ENCODE measurements at places on chromosomes 2 and 18.

- DNase-seq, result no peak
Observed at GRCh38 chr18:51157215-51157614, 40.3 kb downstream of the MEX3C start.

DNA sequence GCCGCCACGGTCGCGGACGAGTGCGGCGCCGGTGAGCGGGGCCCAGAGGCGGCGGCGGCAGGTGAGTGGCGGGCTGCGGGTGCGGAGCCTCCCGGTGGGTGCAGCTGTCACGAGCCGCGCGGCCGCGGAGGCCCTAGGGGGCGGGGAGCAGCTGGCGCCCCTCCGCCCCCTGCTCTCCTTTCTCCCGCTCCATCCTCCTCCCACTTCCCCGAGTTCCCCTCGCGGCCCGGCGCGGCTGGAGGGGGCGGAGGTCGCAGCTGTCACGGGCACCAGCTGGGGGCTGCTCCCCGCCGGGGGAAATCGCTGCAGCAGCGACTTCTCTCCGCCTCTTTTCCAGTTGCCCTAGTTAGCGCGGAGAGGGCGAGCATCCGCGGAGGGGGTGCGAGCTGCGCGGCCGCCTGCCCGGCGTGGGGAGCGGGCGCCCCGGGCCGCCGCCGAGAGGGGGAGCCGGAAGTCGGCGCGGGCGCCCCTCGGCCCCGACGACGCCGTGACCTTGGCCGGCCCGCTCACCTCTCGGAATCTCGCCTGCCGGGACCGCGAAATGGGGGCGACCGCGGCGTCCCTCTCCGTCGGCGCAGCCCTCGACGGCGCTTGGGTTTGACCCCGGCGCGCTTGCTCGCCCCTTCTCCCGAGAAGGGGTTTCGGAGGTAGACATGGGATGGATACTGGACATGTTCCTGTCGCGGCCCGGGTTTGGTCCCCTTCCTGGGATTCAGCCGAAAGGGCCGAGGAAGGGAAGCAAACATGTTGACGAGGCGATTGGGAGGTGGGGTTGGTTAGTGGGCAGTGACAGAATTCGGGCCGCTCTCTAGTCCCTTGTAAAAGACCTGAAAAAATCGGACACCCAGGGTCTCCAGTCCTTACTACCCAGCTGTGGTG lies 727 bp downstream of the NCOA1 start:
- DNase-seq, result peak; percentile 75

DNA sequence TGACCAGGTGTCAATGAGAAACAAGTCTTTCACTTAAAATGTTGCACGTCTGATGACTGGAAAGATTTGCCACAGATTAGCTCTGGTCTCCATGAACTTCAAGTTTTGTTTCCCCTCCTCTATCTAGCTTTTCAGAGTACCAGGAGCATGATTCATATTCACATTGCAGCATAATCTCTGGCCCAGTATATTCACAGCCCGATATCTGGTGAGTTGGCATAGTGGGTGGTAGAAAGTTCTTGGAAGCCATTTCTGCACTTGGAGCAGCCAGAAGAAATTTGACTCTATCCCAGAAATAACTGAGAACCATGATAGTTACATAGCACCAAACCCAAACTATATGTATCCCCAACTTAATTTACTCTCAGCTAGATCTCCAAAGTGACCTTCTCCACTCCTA lies 503.9 kb downstream of the PID1 start:
- DNase-seq, result no peak

GRCh38 chr2:127047054-127047453 lies 59.9 kb downstream of the BIN1 start:
- DNase-seq, result no peak

DNA sequence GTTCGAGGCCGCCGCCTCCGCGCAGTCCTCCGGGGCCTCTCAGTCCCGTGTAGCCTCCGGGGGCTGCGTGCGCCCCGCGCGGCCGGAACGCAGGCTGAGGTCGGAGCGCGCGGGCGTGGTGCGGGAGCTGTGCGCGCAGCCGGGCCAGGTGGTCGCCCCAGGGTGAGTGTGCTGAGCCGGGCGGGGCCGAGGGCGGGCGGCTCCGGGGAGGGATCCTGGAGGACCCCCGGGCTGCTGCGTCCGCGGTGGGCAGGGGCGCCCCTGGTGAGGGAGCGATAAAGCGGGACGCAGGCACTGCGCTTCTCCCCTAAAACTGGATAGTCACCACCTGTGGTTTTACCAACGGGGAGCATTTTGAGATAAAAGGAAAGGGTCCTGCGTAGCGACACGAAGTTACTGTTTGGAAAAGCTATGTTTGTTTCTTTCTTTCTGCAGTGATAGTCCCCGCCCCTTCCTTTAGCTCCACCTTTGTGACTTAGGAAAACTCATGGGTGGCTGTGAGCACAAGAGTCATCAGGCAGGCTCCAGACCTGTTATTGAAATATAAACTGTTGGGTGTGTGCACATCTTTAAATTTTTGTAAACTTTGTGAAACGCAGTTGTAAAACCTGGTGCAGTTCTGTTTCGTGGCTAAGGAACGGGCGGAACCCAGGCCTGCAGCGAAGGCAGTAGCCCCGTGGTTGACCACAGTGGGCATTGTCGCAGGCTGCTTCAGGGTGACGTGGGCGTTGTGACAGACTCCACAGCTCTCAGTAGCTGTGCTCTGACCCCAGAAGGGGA lies 687 bp downstream of the CTDP1 start:
- DNase-seq, result peak; percentile 59

DNA sequence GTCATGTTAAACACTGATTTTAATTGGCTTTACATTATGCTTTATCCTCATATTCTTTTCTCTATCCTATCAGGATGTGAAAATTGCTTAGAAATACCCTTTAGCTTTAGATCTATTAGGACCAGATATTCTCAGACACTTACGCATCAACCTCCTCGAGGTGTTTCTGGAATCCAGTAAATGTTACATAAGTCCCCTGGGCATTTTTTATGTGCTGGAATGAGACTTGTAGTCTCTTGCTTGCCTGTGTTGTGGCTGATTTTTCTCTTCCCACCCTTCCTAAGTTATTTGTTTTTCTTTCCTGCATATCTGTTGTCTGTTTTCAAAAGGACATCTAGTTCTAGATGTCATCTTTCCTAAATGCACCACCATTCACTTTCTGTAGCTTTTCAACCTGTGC lies 197.1 kb downstream of the CCDC85A start:
- DNase-seq, result no peak

DNA sequence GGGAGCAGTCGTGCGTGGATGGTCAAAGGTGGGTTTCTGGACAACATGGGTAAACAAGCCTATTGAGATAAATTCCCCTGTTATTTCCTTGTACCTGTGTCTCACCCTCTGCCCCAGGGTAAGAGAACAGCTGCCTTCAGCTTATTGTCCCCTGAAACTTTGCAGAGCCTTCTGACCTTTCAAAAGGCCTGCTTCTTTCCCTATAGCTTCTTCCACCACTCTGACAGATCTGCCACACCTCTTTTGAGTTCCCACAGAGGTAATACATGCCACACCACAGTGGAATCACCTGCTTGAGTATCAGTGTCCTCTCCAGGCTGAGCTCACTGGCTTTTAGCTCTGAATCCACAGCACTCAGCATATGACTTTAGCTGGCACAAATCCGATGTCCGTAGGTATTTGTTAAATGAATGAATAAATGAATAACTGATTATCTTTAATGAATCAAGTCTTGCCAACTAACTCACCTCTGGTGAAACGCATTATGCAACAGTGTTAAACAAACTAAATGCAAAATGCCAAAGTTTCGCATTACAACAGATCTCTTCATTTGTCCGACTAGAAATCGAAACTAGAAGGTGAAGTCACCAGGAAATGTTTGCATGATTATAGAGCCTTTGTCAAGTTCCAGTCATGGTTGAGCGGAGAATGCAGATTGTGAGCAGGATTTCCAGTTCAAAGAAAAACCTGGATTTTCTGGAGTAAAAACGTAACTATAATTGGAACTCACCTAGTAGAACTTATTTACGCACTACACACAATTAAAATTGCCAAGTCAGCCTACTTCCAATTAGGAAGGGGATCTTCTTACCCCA lies 16.4 kb downstream of the DYNAP start:
- no peak for DNase-seq

- no peak for DNase-seq
Observed at GRCh38 chr2:241767464-241768250, 9.0 kb upstream of the GAL3ST2 start.

DNA sequence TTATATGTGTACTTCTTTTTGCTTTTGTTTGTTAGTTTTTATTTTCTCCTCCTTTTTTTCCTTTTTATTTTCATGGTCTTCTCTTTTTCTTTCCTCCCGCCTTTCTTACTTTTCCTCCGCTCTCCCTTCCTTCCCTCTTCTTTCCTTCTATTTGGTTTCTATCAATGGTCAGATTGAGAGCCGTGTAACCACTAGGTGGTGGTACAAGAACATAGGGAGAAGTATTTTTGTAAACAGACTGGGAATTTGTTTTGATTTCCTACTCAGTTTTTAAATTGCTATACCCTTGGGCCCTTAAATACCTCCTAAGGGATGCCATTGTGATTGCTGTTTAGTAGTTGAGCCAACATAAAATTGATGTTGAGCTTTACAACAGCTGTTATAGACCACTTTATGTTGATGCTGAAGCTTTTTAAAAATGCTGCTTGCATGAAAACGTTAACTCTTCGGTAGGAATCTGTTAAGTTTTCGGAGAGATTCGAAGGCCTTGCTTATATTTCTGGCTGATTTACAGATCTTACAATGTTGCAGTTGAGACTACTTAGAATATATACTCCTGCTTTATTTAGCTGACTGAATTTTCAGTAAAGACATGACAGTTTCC lies 124.2 kb downstream of the UBE2E3 start:
- DNase-seq, result no peak

DNA sequence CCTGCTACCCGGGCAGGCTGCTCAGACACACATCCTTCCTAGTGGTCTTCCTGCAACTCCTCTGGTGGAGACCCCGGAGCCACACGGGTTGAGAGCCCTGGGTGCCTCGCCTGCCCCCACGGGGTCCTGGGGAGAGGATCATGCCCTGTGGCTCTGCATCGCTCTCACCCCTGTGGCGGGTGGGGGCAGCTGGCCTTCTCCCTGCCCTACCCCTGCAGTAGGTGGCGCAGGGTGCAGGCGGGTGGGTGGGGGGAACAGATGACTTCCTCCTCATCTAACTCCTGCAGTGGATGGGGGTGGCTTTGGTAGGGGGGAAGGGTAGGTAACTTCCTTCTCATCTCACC lies 38.5 kb downstream of the TSHZ1 start:
- no peak for DNase-seq

DNA sequence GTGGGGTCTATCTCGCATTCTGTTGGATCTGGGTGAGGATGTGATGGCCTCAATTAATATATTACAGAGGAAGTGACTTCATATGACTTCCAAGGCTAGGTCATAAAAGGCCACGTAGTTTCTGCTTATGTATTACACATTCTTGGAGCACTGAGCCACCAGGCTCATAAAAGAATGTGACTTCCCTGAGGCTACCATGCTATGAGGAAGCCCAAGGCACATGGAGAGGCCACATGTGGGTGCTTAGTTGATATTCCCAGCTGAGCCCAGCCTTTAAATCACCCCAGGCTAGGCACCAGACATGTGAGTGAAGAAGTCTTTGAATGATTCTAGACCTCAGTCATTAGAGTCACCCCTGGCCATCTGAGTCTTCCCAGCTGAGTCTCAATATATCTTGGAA lies 13.3 kb upstream of the REEP1 start:
- DNase-seq, result no peak

- DNase-seq, result peak; percentile 49
Observed at GRCh38 chr2:218217360-218218267, 625 bp downstream of the ARPC2 start.

DNA sequence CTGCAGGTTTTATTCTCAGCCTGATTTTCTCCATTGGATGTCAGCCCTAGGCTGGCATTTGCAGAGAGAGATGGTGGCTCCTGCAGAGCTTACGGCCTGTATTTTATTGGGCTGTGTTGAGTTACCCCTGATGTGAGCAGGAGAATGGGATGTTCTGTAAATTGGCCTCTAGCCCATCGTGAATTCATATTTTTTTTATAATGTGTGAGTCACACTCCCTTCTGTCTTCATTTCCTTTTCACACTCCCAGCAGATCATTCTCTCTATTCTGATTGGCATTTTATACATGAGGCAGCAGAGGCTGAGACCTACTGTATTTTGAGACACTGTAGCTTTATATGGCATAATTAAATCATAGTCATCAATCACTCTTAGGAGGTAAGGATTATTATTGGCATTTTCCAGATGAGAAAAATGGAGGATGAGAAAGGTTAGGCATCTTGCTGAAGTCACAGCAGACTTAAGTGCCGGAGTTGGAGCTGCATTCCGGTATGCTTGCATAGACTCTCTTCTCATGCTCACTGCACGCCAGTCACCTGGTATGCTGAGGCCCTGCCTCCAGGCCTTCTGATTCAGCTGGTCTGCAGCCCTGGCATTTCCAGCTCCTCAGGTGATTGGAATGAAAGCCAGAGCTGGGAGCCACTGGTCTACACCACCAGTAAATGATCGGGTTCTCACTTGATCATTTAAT lies 142.4 kb downstream of the NEDD4L start:
- DNase-seq, result no peak

- DNase-seq, result peak; percentile 14
Observed at GRCh38 chr18:49907346-49907929, 94.1 kb upstream of the ACAA2 start.

- DNase-seq, result no peak
Observed at GRCh38 chr2:146024212-146024743, 1504.4 kb upstream of the ZEB2 start.

GRCh38 chr2:25639131-25639530 lies 34.2 kb downstream of the DTNB start:
- no peak for DNase-seq

DNA sequence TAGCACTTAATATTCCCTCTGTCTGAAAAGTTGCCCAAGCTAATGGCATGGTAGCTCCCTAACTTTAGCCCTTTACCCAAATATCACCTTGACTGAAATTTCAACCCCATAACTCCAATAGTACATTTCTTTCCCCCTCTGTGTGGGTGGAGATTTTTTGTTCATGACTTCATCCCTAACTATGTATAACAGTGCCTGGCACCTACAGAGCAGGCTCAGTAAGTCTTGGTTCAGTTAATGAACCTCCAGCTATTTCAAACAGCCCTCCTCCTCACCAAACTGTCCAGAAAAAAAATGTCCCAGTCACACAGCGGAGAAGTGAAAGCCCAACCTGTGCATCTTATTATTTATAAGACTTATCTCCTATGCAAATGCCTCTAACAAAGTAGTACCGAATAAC lies 18.6 kb downstream of the BUB1 start:
- no peak for DNase-seq

- peak; percentile 46 for DNase-seq
Observed at GRCh38 chr2:38581193-38582147, 21.3 kb downstream of the HNRNPLL start.

DNA sequence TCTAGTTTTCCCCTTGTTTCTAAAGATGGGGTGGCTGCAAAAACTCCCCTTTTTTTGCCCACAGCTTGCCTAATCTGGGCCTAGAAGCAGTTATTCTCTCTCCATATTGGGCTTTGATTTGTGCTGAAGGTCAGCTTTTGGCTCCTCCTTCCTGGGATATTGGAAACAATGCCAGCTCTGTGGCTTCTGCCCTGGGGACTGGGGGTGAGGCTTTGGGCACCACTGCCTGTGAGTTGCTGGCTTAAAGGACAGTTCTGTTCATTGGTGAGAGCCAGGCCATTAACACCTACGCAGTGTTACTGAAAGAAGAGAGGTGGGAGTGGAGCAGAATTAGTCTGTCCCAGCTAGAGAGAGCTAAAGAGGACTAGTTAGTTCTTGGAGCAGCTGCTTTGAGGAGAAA lies 4.3 kb downstream of the UBXN2A start:
- DNase-seq, result no peak

- no peak for DNase-seq
Observed at GRCh38 chr18:27250471-27250870, 65.4 kb upstream of the CHST9 start.

GRCh38 chr18:26614374-26614773 lies 66.0 kb upstream of the KCTD1 start:
- DNase-seq, result no peak

Data from nephron progenitor cell (in vitro differentiated cells).